CD4-positive, CD25-positive, alpha-beta regulatory T cell (primary cell): ENCODE measurements at places on chromosomes 1 and 21. TPM values are rescaled to one million over a fixed set of nuclear protein-coding genes. Genes with fewer than 3 reads are reported as not detected.
A peak's percentile ranks its signal among the peaks of the same experiment; 100 is the strongest.

DNA sequence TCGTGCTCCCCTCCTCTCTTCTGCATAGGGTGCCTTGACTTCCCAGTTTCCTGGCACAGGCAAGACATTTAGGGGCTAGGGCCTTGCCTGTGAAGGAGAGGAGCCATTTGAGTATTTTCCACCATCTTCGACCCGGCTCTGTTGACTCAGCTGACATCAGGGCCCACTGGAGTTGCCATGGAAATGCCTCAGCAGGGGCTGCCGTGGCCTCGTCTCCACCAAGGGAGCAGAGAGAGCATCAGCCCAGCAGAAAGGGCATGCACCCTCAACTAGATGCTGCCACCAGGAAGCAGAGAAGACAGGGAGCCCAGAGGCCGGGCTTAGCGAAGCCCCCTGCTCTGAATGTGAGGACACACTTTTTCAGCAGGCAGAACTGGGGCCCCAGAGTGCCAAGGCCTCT is 101.9 kb upstream of the ACTL8 start:
- DNase-seq, result no peak
- no peaks in the 10 kb centered on the region for H3K27me3 ChIP-seq
- no peak overlapping the region for H3K4me3 ChIP-seq
- H3K4me1 ChIP-seq, result no peaks in the 10 kb centered on the region
- H3K27ac ChIP-seq, result no peak overlapping the region

GRCh38 chr1:21524686-21525339 is 15.6 kb downstream of the ALPL start:
- DNase-seq, result no peak
- H3K27me3 ChIP-seq, result no peaks in the 10 kb centered on the region
- H3K27ac ChIP-seq, result no peak overlapping the region
- no peak overlapping the region for H3K4me3 ChIP-seq
- H3K4me1 ChIP-seq, result no peaks in the 10 kb centered on the region
- no peaks in the 10 kb centered on the region for H3K36me3 ChIP-seq

DNA sequence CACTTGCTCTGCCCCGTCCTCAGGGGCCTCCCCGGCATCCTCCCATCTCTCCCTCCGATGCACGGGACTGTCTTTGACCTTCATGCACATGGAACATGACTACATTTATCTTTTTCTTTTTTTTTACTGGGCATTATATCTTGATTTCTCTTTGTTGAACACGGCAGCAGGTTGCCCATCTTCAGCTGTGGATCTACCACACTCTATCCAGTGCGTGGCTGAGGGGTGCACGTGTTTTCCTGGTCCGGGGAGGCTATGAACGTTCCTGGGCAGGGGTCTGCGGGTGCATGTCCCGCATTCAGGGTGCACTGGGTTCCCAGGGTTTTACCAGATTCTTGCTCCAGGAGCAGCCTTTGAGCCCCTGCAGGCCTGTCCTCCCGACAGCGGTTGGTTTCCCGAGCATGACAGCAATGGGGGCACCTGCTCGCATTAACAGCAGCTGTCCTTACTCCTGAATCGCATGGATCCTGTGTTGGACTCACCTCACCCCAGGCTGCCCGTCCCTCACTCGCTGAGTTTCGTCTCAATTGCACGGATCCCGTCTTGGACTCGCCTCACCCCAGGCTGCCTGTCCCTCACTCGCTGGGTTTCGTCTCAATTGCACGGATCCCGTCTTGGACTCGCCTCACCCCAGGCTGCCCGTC is 7.4 kb downstream of the POFUT2 start:
- no peaks in the 10 kb centered on the region for H3K4me1 ChIP-seq
- no peak overlapping the region for H3K27ac ChIP-seq
- no peak overlapping the region for H3K4me3 ChIP-seq
- DNase-seq, result no peak
- peaks cover 70% of the 10 kb centered on the region for H3K36me3 ChIP-seq

Gene FMO3
- total RNA-seq, result not detected

Gene AMY1B
- total RNA-seq, result not detected

- no peaks in the 10 kb centered on the region for H3K4me1 ChIP-seq
- H3K4me3 ChIP-seq, result no peak overlapping the region
- no peaks in the 10 kb centered on the region for H3K27me3 ChIP-seq
- H3K27ac ChIP-seq, result no peak overlapping the region
- no peaks in the 10 kb centered on the region for H3K36me3 ChIP-seq
Measured at GRCh38 chr1:240465531-240465940, 146.4 kb downstream of the GREM2 start.

DNA sequence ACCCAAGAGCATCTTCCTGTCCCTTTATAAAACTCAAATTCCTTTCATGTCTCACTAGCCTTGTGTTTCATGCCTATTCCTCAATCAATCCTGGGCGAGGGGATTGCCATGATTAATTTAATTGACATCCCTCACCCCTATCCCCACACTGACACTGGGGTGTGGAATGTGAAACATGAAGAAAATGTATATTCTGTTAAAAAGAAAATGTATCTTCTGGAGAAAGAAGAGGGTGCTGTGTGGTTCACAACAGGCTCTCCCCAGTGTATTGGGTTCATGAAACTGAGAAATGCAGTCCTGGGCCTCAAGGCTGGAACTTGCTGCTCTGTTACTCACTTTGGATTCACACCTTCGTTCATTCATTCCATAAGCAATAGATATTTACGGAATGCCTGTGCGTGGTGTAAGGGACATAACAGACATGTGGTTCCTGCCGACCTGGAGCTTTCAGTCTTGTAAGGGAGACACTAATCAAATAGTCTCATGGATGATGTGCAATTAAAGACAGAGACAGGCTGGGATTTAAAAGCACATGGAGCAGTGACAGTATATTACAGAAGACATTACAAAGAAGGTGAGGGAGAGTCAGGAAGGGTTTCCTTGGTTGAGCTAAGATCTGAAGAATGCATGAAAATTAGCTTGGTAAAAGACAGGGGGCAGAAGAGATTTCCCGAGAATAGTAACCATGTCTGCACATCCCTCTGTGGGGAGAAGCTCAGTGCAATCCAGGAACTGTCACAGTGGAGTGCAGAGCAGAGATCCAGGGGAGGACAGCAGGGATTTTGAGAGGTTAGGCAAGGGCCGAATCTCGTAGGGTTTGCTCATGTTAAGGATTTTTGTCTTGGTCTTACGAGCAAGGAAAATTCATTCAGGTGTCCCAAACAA is 32.1 kb downstream of the SERTAD4 start:
- H3K4me3 ChIP-seq, result no peak overlapping the region
- H3K27ac ChIP-seq, result no peak overlapping the region
- no peak for DNase-seq
- H3K4me1 ChIP-seq, result no peaks in the 10 kb centered on the region
- H3K27me3 ChIP-seq, result no peaks in the 10 kb centered on the region

Gene IRF6
- total RNA-seq, result 0.86 TPM

DNA sequence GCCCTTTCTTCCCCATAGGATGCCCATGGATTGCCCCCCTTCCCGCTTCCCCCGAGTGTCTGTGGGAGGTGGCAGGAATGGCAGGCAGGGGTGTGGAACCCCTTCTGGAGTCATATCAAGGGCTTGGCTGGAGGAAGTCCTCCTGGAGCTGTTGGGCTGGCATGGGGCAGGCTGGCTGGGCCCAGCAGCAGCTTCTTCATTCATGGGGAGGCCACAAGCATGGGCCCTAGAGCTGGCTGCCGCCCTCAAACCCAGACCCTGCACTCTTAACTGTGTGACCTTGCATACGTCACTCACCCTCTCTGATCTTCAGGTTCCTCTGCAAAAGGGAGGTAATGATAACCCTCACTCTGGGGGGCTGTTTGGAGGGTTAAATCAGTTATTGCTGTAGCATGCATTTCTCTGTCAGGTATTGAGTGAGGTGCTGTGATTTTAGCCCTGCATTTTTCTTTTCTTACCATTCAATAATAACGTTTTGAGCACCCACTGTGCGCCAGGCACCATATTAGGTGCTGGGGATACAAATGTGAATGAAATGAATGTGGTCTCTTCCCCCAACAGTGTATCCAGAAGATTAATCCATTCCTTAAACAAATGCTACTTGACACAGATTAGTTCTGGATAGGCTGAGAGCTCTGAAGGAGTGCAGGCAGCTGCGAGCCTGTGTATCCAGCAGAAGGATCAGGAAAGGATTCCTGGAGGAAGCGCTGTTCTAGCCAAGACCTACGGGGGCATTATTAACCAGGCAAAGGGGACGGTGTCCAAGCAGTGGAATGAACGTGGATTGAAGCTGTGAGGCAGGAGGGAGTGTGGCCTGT is 9.3 kb downstream of the PCSK9 start:
- no peaks in the 10 kb centered on the region for H3K27me3 ChIP-seq
- no peak overlapping the region for H3K27ac ChIP-seq
- no peak overlapping the region for H3K4me3 ChIP-seq
- no peaks in the 10 kb centered on the region for H3K4me1 ChIP-seq
- no peak for DNase-seq
- no peaks in the 10 kb centered on the region for H3K36me3 ChIP-seq

DNA sequence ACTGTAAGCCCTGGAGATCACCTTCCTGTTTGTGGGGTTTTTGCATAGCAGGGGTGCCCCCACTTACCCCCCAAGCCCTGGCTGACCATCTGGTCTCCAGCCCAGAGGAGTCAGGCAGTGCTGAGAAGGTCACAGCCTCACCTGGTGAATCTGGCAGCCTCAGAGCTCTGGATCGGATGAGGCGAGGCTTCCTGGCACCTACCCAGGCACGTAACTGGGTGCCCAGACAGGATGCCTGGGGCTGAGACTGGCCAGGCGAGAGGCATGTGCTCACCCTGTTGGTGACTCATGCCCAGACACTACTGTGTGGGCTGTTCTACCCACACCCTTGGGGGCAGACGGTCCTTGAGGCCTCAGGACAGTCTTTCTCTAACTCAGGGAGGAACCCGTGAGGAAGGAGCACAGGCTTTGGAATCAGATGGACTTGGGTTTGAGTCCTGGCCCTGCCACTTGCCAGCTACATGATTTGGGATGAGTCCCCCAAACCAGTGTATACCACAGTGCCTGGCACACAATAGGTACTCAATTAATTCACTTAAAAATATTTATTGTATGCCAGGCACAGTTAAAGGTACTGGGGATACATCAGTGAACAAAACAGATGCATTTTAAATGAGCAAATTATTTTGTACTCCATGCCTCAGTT is 15.1 kb upstream of the PADI3 start:
- no peak overlapping the region for H3K4me3 ChIP-seq
- H3K4me1 ChIP-seq, result no peaks in the 10 kb centered on the region
- no peaks in the 10 kb centered on the region for H3K27me3 ChIP-seq
- no peak overlapping the region for H3K27ac ChIP-seq
- no peaks in the 10 kb centered on the region for H3K36me3 ChIP-seq

- peak; percentile 47 for DNase-seq
- peaks cover 21% of the 10 kb centered on the region for H3K4me1 ChIP-seq
- H3K36me3 ChIP-seq, result peaks cover 8% of the 10 kb centered on the region
- no peaks in the 10 kb centered on the region for H3K27me3 ChIP-seq
- H3K27ac ChIP-seq, result peak overlapping the region; percentile 88
- peak overlapping the region; percentile 83 for H3K4me3 ChIP-seq
Measured at GRCh38 chr1:27726173-27727044, 648 bp downstream of the FAM76A start.

GRCh38 chr1:116991171-116991845 is 10.3 kb upstream of the CD101 start:
- peak overlapping the region; percentile 0 for H3K4me3 ChIP-seq
- H3K36me3 ChIP-seq, result no peaks in the 10 kb centered on the region
- DNase-seq, result no peak
- no peak overlapping the region for H3K27ac ChIP-seq

- no peak overlapping the region for H3K27ac ChIP-seq
- DNase-seq, result no peak
- peaks cover 14% of the 10 kb centered on the region for H3K4me1 ChIP-seq
- no peak overlapping the region for H3K4me3 ChIP-seq
- no peaks in the 10 kb centered on the region for H3K27me3 ChIP-seq
- H3K36me3 ChIP-seq, result no peaks in the 10 kb centered on the region
Measured at GRCh38 chr1:225458222-225458631, 30.4 kb upstream of the LBR start.

Gene UMODL1
- 0.35 TPM for total RNA-seq

- no peaks in the 10 kb centered on the region for H3K4me1 ChIP-seq
- peaks cover 26% of the 10 kb centered on the region for H3K36me3 ChIP-seq
- DNase-seq, result no peak
- no peaks in the 10 kb centered on the region for H3K27me3 ChIP-seq
- H3K4me3 ChIP-seq, result no peak overlapping the region
Measured at GRCh38 chr1:108609483-108610049, 49.7 kb downstream of the EEIG2 start.

DNA sequence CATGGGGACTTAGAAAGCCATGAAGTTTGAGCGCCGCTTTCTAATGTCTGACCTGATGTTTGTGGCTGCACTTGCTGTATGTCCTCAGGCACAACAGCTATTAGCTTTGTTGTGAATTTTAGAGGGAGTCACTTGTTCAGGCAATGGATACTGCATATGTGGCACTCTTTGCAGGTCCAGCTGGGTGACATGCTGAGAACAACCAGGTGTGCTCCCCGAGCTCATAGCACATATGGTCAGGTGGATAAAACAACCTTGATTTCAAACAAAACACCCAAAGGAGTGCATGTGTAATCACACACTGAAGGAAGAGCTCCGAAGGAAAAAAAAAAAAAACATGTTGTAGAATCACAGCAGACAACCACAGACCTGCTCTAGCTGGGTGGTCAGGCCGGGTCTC is 178.6 kb downstream of the BACH1 start:
- H3K36me3 ChIP-seq, result no peaks in the 10 kb centered on the region
- no peak for DNase-seq
- no peak overlapping the region for H3K27ac ChIP-seq
- no peaks in the 10 kb centered on the region for H3K4me1 ChIP-seq

DNA sequence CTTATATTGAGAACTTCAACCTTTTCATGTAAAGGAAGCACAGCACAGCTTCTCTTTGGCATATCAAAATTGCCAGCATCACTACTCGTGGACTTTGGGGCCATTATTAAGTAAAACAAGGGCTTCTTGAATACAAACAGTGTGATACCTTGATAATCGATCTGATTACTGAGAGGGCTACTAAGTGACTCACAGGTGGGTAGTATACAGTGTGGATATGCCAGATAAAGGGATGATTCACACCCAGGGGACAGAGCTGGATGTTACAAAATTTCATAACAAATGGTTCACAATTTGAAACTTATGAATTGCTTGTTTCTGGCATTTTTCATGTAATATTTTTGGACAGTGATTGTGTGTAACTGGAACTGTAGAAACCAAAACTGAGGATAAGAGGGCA is 15.4 kb downstream of the HDAC1 start:
- no peak for DNase-seq
- no peaks in the 10 kb centered on the region for H3K27me3 ChIP-seq
- H3K4me3 ChIP-seq, result no peak overlapping the region
- H3K27ac ChIP-seq, result no peak overlapping the region
- H3K36me3 ChIP-seq, result peaks cover 51% of the 10 kb centered on the region

Gene OR2AK2
- total RNA-seq, result not detected

GRCh38 chr1:17588048-17588871 is 48.8 kb downstream of the ARHGEF10L start:
- no peak overlapping the region for H3K4me3 ChIP-seq
- no peak for DNase-seq
- H3K36me3 ChIP-seq, result no peaks in the 10 kb centered on the region
- H3K4me1 ChIP-seq, result no peaks in the 10 kb centered on the region
- no peak overlapping the region for H3K27ac ChIP-seq

Gene VWA5B1
- total RNA-seq, result not detected

GRCh38 chr1:210310562-210311153 is 18.0 kb upstream of the HHAT start:
- peaks cover 8% of the 10 kb centered on the region for H3K4me1 ChIP-seq
- no peak for DNase-seq
- H3K4me3 ChIP-seq, result no peak overlapping the region
- no peak overlapping the region for H3K27ac ChIP-seq
- peaks cover 7% of the 10 kb centered on the region for H3K27me3 ChIP-seq
- H3K36me3 ChIP-seq, result no peaks in the 10 kb centered on the region
